Suppressor macrophage treated with lipopolysaccharide for 4 hours (primary cell): ENCODE measurements at places on chromosomes 7 and 10.

DNA sequence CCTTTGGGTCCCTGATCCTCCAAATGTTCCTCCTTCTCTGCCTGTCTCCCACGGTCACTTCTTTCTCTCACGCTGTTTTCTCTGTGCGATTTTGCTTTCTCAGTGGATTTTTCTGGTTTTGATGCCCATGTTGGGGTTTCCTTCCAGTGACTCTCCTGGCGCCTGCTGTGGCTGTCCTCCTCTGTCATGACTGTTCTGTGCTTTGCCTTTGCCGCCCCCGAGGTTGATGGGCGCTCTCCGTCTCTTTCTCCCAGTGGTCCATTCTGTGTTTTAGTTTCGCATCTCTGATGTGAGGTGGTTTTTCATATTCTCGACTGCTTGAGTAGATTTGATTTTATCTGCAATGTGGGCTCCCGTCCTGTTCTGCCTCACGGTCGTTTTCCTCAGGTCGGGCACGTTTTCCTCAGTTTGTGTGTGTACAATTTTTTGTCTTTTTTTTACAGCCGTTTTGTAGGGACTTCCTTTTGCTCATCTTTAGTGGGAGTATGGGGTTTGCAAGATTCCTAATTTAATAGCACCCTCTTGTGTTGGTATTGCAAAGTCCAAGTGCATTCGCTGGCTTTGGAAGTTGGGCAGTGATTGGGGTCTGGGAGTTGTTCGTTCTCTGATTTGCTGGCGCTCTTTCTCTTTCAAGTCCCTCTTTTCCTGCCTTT, 100.0 kb downstream of the INPP5A start:
- peak; percentile 71 for DNase-seq

DNA sequence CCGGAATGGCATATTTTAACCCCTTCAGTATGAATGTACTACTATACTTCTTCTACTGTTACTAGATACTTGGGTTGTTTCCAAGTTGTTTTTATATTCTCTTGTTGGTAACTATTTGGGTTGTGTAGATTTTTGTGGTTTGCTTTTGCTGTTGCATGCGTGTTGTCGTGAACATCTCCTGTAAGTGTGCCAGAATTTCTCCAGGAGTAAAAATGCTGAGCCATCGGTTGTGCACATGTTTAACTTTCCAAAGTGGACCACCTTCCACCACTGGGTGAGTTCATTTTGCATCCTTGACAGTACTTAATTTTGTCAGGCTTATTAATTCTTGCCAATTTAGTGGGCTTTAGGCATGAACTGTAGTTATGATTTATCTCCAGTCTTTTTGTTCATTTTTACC, 47.9 kb downstream of the CSGALNACT2 start:
- no peak for DNase-seq

DNA sequence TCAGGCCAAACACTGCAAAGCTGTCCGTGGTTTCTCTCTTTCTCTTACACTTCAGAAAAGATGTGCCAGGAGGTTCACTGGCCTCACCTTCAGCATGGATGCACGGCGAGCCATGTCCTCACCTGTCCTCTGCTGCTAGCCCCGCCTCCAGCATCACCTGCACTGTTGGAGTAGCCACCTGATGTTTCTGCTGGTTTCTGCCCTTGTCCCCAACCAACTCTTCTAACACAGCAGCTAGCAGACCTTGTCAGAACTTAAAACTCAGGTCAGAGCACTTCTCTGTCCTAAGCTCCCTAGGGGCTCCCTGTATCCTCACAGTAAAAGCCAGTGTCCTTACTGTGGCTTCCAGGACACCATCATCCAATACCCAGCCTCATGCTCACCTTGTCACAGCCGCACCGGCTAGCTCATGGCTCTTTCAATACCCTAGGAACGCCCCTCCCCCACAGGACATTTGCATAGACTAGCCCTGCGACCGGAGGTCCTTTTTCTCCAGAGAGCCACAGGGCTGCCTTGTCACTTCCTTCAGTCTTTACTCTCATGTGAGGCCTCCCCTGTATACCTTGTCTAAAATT, 15.2 kb downstream of the PALD1 start:
- no peak for DNase-seq

GRCh38 chr7:16801579-16801978, 3.2 kb downstream of the AGR2 start:
- DNase-seq: no peak

- no peak for DNase-seq
Observed at GRCh38 chr10:62093863-62094291, 174.8 kb downstream of the RTKN2 start.

DNA sequence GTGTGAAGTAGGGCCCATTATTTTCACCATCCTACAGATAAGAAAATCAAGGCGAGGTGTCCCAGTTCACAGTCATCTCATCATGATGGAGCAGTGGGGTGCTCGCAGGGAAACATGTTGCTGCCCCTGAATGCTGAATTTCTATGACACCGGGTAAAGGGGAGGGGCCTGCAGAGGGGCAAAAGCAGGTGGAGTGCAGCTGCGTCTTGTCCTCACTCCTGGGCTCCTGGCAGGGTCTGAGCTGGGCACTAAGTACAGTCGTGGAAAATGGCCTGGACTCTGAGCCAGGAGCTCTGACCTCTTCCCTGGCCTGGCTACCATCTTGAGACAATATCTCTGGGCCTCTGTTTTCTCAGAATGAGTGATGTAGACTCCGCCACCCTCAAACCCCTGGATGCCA, 253.1 kb upstream of the PITRM1 start:
- no peak for DNase-seq

DNA sequence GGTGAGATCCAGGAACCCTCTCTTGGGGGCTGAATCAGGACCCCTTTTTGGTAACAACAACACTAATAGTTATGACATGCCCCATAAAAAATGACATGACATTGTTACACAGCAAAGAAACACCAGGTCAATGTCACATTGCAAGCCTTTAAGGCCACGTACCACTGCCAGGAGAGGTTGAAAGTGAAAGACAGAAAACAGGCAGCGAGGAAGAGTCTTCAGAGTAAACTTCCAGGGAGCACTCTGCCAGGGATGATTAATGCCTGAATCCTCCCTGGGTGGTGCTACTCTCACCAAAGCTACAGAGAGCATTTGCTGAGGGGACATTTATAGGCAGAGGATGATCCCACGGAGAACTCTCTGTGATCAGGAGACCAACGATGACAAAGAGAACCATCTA, 551.6 kb downstream of the CALN1 start:
- no peak for DNase-seq

GRCh38 chr7:132440151-132440550, 136.1 kb downstream of the PLXNA4 start:
- no peak for DNase-seq

DNA sequence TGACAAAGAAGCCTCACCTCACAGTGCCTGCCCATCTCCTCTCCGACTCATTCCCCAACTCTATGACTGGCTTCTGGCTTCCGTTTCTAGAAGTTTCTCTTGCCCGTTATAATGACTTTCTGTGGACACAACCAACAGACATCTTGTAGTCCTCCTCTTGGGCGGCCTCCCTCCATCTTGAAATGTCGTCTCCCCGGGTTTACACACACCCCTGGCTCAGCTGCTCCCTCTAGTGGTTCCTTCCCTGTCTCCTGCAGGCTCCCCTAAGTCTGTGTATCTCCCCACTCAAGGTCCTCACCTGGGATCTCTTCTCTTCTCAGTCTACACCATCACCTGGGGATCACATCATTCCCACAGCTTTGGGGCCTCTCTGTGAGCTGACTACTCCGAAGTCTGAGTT, 123.4 kb upstream of the NEBL start:
- DNase-seq: peak; percentile 2

DNA sequence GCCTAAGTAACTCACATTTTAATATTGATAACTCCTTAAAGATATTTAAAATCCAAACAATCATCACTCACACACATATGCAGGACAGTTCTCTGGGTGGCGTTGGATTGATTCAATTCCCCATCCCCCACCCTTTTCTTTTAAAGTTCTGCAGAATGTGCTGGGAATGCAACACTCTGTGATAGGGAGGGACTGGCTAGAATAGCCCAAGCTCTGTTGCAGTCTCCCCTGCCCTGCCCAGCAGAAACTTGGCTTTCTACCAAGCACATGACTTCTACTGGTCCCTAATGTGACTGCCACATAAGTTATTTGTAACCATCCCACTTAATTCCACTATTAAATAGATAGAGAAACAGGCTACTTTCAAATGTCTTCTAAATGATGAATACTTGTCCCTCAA, 55.2 kb downstream of the TWIST1 start:
- no peak for DNase-seq

DNA sequence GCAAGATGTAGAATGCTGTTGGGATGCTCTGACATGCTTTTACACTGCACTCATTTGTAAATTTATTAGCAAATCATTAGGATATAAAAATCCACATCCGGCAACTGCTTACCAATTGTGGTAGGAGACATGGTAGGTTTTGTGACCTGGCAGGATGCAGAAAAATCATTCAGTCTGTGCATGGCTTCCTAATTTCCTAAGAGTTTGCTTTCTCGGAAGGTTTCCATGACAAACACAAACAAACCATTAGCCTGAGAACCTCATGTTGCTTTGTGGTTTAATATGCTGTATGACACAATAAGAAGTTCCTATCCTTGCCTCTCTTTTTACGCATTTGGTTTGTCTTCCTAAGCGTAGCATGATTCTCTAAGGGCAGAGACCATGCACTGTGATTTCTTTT, 14.7 kb upstream of the LMBR1 start:
- DNase-seq: no peak

DNA sequence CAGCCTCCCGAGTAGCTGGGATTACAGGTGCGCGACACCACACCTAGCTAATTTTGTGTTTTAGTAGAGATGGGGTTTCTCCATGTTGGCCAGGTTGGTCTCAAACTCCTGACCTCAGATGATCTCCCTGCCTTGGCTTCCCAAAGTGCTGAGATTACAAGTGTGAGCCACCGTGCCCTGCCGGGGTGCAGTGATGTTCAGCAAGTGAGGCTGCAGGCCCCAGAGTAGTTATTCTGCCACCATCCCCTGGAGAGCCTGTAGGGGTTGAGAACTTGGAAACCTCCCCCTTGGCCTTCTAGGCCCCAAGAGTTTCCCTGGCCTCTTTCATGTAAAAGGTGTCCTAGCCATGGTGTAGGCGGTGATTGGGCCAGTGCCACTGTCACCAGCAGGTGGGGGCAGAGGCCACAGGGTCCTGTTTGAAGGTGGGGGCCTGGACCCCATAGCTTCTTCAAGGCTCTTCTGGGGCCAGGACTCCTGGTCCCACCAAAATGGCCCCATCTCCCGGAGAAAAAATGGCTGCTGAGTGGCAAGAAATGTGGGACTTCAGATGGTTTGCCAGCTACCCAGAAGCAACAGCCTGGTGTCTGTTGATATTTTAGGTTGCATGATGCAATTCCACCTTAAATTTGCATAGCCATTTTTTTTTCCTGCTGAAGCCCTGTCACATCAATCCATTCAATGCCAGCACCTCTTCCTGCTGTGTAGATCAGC, 25.5 kb upstream of the INMT start:
- DNase-seq: no peak

DNA sequence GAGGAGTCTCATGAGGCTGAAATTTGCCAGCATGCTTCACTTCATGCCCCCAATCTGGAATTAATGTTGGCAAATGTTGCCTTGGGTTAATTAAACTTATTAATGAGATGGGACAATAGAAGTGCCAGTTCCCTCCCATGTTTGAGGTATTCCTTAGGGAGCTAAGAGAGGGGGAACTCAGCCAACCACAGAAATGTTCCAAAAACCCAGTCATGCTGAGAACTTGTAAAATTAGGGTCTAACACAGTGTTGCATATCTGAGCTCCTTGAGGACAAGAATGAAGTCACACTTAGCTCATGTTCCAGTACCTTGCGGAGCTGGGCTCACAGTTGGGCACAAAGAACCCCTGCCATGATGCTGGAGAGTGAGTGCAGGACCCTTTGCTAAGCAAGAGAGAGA, 89.4 kb downstream of the OAT start:
- DNase-seq: no peak

- DNase-seq: no peak
Observed at GRCh38 chr7:134060874-134061273, 66.3 kb upstream of the LRGUK start.

- DNase-seq: no peak
Observed at GRCh38 chr10:124344266-124344590, 74.5 kb downstream of the OAT start.
